Astrocyte of the hippocampus (primary cell): ENCODE measurements at places on chromosomes 5 and 9.

- DNase-seq = peak; percentile 6
Measured at GRCh38 chr9:132187121-132187620, 25.3 kb downstream of the NTNG2 start.

DNA sequence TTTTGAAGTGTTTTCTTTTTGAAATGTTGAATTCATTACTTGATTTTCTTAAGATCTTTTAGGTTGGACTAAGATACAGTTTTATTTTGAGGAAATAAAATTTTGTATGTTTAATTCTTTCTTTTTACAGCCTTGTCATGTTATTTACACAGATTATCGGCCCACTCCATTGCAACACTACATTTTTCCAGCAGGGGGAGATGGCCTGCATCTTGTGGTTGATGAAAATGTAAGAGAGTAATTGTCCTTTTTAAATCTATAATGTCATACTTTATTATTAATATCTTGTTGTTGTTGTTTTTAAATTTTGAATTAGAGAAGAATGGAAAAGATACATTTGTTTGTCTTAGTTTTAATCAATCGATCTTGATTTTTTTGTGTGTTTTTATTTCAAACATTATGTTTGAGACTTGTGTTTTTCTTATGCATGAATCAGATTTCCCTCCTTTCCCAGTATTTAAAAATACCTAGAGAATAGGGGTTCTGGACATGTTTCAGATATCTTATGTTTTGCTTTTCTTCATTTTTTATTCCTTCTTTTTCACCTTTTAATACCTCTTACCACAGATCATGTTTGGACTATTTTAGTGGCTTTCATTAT lies 36.7 kb downstream of the MTREX start:
- DNase-seq = peak; percentile 81

DNA sequence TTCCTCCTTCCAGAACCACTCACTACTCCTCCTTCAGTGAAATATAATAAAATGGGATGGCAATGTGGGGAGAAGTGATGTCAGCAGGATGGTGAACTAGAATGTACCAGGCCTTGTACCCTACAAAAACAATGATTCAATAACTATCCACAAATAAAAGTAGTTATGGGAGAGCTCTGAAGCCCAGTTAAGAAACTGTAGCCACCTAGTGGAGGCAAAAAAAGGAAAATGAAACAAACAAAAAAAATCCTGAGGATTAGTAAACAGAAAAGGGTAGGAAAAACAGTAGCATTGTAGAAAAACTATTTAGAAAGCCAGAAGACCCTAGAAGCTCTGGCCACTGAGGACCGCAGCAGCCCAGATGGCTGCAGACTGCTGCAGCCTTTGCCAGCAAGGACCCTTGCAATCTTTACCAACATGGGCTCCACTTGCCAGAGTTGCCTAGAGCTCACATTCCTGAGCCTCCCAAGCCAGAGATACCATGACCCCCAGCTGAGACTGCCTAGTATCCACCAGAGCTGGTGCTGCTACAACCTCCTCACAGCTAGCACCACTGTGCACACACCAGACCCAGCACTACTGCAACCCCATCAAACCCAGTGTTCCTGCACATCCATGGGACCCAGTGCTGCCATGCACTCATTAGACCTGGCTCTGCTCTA lies 259.7 kb upstream of the MSX2 start:
- DNase-seq = no peak

GRCh38 chr9:81964218-81965171 lies 21.2 kb downstream of the SPATA31D3 start:
- DNase-seq = no peak

DNA sequence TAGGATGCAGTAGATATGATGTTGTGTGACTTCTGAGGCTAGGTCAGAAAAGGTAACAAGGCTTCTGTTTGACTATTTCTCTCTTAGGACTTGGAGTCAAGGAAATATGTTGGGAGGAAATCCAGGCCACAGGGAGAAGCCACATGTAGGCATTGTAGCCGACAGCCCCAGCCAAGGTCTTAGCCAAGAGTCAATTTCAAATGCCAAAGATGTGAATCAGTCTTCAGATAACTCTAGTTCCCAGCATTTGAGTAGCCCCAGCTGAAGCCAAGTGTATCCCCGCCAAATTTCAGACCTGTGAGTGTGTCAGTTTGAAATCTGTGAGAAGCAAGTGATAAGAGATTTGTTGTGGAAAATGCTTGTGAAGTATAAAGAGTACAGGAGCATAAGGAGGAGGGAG lies 38.1 kb upstream of the ISL1 start:
- DNase-seq = peak; percentile 78

DNA sequence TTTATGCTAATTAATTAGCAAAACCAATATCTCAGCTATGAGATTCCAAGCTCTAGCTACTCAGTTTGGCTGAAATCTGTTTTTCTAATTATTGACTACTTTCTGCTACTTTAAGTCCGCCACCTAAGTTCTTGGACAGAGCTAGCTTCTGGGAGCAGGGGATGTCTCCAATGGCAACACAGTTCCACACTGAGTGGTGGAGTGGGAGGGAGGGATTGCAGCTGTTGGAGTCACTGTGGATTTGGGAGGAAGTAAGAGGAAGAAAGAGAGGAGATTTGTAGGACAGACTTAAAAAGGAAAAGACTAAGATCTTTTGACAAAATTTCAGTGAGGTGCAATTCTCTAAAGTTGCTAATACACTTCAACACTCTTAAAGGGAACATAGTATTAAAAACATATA lies 450.8 kb downstream of the NFIB start:
- DNase-seq = peak; percentile 20

GRCh38 chr9:79581794-79582193 lies 10.0 kb downstream of the TLE4 start:
- peak; percentile 83 for DNase-seq

- DNase-seq = no peak
Measured at GRCh38 chr5:154369682-154370081, 76.1 kb upstream of the SAP30L start.

DNA sequence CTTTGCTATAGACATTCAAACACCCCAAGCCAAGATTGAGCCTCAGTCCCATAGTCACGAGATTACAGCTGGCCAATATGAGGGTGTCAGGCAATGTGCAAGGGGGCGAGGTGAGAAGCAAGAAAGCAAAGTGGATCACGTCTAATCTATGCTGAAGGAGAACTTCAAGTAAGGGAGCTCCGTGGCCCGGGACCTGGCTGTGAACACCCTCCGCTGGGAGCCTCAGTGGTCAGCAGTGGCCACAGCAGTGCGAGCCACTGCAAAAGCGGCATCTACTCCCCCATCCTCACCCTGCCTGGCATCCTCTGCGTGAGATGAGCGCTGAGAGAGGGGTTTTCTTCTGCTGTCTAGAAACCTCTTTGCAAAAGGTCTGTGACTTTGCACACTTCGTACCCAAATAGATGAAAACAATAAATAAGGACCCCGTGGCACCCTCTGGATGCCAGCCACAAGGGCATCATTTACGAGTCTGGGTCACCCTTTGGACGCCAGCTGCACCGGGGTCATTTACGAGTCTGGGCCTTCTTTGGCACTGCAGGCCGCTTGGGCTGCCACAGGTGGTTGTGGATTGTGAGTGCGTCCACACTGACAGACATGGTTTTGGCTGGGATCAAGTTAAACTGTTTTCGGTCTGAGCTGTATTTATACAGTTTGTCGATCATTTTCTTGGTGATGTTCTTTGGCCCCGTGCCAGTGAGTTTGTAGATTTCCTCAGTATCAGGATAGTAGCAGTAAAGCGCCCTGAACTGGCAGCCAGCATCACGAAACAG lies 96.4 kb downstream of the CAMSAP1 start:
- no peak for DNase-seq

DNA sequence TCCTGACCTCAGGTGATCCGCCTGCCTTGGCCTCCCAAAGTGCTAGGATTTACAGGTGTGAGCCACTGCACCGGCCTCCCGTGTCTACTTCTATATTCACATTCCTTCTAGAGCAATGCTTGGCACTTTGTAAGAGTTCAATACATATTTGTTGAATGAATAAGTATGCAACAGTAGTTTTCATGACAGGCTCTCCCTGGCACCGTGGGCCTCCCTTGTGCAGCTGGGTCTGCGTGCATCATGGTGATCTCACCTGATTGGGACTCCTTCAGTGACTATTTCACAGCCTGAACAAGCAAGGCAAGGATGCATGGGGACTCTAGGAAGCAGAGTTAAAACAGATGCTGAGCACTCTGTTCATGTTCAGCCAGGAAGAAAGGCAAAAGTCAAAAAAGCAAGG lies 6.8 kb upstream of the ZBTB34 start:
- peak; percentile 58 for DNase-seq
